ENCODE measurements at places on chromosomes 7 and 10. TPM values are rescaled to one million over a fixed set of nuclear protein-coding genes. Genes with fewer than 3 reads are reported as not detected.

DNA sequence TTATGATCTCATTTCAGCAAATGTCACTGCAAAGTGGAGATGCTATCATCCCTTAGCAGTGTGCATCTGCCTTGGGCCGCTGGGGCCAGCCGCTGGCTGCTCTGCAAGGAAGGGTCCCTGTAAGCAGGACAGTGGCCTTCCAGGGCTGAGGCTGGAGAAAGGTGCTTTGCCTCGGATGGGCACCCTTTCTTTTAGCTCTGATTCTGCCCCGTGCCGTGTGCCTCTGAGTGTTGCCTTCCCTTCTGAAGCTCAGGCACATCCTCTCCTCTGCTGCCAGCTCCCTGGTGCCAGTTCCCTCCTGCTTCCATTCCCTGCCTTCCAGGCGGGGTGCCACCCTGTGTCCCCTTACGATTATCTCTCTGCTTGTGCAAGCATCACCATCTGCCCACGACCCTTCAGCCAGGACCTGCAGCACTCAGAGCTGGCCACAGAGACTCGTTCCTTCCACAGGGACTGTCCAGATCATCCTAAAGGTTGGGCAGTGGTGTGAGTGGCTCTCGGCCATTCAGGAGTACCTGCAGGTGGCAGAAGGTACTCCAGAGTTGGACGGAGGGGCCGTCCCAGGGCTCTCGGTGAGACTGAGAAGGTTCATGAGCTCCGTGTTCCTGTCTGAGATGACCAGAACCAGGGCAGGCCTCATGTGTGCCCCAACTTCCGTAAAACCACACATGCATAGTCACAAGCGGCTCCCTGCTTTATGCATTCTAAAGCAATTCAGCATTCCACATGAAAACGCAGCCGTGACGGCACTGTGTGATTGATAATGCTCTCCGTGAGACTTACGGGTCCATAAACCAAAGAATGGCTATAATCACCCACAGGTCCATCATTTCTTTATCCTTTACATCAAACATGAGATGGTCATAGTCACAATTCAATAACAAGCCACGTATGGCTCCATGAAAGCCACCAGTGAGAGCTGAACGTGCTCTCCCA lies 371.4 kb downstream of the DNAJB6 start:
- DNase-seq, result no peak
- H3K4me3 ChIP-seq, result no peak overlapping the region
- H3K4me1 ChIP-seq, result no peaks in the 10 kb centered on the region
- H3K36me3 ChIP-seq, result no peaks in the 10 kb centered on the region
- H3K27ac ChIP-seq, result no peak overlapping the region
- H3K27me3 ChIP-seq, result no peaks in the 10 kb centered on the region

DNA sequence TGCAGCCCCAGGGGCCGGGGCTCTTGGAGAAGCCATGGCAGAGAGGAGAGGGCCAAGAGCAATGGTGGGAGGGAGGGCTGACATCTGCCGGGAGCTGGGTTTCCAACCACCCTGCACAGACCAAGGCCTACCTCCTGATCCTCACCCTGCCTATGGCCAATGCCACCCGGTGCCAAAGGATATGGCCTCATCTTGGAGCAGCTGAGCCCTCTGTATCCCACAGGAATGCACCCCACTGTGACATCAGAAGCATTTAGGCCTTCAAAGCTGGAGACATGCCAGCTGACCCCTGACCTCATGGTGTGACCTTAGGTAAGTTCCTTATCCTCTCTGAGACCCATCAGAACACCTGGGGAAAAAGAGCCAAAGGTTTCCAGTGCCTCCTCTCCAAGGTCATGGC lies 113.6 kb upstream of the ZMIZ1 start:
- no peak overlapping the region for H3K27ac ChIP-seq
- DNase-seq, result no peak
- no peaks in the 10 kb centered on the region for H3K4me1 ChIP-seq
- no peaks in the 10 kb centered on the region for H3K36me3 ChIP-seq
- no peak overlapping the region for H3K4me3 ChIP-seq

The FGFR2 gene
- total RNA-seq, result 19.0 TPM

DNA sequence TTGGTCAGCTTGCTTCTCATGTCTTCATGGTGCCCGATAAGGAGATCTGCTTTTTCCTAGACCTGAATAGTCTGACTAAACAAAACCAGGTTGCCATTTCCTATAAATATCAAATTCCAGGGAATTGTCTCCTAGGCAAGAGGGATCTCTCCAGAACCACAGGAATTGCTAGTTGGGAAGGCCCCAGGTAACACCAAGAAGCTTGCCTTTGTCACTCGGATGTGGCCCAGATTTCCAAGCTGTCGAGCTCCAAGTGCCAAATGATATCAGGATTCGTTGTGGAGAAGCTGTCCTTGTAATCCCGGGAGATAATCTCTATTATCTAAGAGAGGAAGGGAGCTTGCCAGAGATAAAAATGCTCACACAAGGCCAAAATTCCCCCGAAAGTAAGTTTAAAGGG lies 1288.5 kb upstream of the AUTS2 start:
- H3K4me1 ChIP-seq, result no peaks in the 10 kb centered on the region
- no peaks in the 10 kb centered on the region for H3K27me3 ChIP-seq
- no peaks in the 10 kb centered on the region for H3K36me3 ChIP-seq
- DNase-seq, result no peak

- no peak overlapping the region for H3K27ac ChIP-seq
- H3K27me3 ChIP-seq, result no peaks in the 10 kb centered on the region
- H3K4me3 ChIP-seq, result no peak overlapping the region
Measured at GRCh38 chr7:123715198-123715597, 33.6 kb downstream of the WASL start.

- H3K36me3 ChIP-seq, result no peaks in the 10 kb centered on the region
- no peak overlapping the region for H3K4me3 ChIP-seq
- no peak overlapping the region for H3K27ac ChIP-seq
- no peaks in the 10 kb centered on the region for H3K27me3 ChIP-seq
Measured at GRCh38 chr10:108562105-108562504, 1361.2 kb downstream of the XPNPEP1 start.

DNA sequence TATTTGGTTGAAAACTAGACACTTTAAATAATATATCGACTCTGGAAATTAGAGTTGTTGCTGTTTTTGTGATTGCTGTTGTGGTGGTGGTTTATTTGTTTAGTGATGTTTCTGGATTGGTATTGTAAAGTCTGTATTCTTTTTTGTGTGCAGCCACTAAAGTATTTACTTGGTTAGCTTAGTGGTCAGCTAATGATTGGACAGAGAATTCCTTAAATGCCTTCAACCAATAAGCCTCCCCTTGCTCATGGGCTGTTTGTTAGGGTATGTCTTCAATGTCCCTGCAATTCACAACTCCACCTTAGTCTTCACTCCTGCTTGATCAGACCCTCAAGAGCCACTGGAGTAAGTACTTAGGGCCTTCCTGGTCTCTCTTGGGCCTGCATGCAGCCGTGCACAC lies 71.0 kb downstream of the PAXIP1 start:
- DNase-seq, result no peak
- no peaks in the 10 kb centered on the region for H3K36me3 ChIP-seq
- no peak overlapping the region for H3K4me3 ChIP-seq
- H3K27me3 ChIP-seq, result no peaks in the 10 kb centered on the region
- no peak overlapping the region for H3K27ac ChIP-seq

DNA sequence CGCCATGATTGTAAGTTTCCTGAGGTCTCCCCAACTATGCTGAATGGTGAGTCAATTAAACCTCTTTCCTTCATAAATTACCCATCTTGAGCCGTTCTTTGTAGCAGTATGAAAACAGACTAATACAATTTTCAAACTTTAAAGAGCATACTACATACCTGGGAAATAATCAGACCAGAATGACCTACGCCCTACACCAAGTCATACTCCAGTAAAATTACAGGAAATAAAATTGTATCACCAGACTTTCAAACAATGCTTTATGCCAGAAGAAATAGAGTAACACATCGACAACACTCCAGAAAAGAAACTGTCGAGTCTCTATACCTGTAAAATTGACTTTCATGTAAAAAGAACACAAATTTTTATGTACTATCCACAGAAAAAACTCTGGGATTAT lies 18.7 kb downstream of the RSU1 start:
- DNase-seq, result no peak
- H3K4me1 ChIP-seq, result no peaks in the 10 kb centered on the region
- H3K4me3 ChIP-seq, result no peak overlapping the region
- no peaks in the 10 kb centered on the region for H3K27me3 ChIP-seq

GRCh38 chr7:98913612-98914011 lies 35.3 kb downstream of the TRRAP start:
- no peaks in the 10 kb centered on the region for H3K27me3 ChIP-seq
- H3K4me1 ChIP-seq, result no peaks in the 10 kb centered on the region
- no peak overlapping the region for H3K4me3 ChIP-seq
- no peak overlapping the region for H3K27ac ChIP-seq
- H3K36me3 ChIP-seq, result peaks cover 87% of the 10 kb centered on the region

DNA sequence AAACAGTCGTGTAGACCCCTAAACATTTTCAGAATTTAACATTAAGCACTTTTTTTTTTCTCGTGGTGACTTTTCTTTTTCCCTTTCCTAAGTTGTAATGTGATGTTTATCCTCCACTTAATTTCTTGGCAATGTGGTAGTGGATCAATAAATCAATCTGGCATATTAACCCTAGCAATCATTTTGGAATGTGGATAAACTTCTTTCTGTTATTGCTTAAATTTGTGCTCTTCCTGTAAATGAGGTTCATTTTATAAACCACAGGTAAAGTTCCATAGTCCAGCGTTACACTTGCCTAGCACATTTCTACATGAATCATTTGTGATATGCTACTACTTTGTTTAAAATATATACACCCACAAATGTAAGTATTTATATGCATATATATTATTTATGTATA lies 247.4 kb upstream of the ETV1 start:
- no peak overlapping the region for H3K27ac ChIP-seq
- no peak overlapping the region for H3K4me3 ChIP-seq
- no peaks in the 10 kb centered on the region for H3K27me3 ChIP-seq

The CYP26C1 gene
- not detected for total RNA-seq

DNA sequence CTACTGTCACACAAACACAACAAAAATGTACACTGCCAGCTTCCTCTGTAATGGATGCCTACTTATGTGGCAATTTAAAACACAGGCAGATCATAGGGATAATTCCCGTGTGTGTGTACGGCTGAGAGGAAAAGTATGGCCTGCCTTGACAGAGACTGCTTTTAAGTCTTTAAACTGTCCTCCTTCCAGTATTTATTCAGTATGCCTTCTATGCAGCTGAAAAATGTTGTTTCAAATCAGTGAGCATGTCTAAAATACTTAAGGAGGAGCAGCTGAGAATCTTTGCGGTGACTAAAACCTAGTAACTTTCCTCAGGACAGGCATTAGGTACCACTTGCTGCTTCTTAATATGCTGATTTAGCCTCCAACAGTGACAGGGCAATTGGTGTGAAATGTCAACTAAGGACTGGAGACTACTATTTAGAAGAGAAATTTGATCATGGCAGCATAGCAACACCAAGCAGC lies 126.3 kb downstream of the CACNA2D1 start:
- DNase-seq, result no peak
- H3K4me3 ChIP-seq, result no peak overlapping the region
- no peaks in the 10 kb centered on the region for H3K27me3 ChIP-seq
- H3K4me1 ChIP-seq, result peaks cover 35% of the 10 kb centered on the region

DNA sequence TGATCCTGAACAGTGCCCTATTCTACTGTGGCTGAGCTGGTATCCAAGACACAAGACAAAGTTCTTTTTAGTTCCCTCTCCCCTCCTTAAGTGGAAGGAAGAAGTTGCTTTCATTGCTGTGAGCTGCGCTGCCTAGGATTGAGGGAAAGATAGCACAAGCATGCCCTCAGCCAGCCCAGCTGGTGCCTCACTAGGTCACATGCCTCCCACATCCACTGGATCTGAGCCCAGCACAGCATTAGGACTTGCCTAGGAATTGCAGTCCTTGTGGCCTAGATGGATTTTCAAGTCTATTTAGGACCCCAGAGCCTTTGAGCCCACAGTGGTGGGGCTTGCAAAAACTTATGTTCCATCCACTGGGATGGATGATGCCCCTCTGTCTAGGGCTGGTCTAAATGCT lies 214.2 kb downstream of the ZNF248 start:
- H3K36me3 ChIP-seq, result no peaks in the 10 kb centered on the region
- DNase-seq, result no peak
- no peak overlapping the region for H3K27ac ChIP-seq
- H3K27me3 ChIP-seq, result no peaks in the 10 kb centered on the region
- no peaks in the 10 kb centered on the region for H3K4me1 ChIP-seq
- H3K4me3 ChIP-seq, result no peak overlapping the region

The GALNT17 gene
- total RNA-seq, result 0.82 TPM

The SPDYE2 gene
- not detected for total RNA-seq

GRCh38 chr7:148304456-148304855 lies 286.1 kb upstream of the C7orf33 start:
- H3K4me1 ChIP-seq, result peaks cover 11% of the 10 kb centered on the region
- H3K4me3 ChIP-seq, result no peak overlapping the region
- H3K36me3 ChIP-seq, result no peaks in the 10 kb centered on the region
- DNase-seq, result no peak
- H3K27ac ChIP-seq, result no peak overlapping the region
- H3K27me3 ChIP-seq, result no peaks in the 10 kb centered on the region

- no peaks in the 10 kb centered on the region for H3K4me1 ChIP-seq
- H3K27me3 ChIP-seq, result no peaks in the 10 kb centered on the region
- DNase-seq, result no peak
Measured at GRCh38 chr7:99011706-99012404, 132.1 kb downstream of the SMURF1 start.

The SPDYE5 gene
- total RNA-seq, result not detected

GRCh38 chr10:100100651-100101184 lies 19.0 kb upstream of the CPN1 start:
- H3K4me1 ChIP-seq, result no peaks in the 10 kb centered on the region
- H3K27me3 ChIP-seq, result no peaks in the 10 kb centered on the region
- H3K4me3 ChIP-seq, result no peak overlapping the region
- no peak for DNase-seq
- no peaks in the 10 kb centered on the region for H3K36me3 ChIP-seq
- H3K27ac ChIP-seq, result no peak overlapping the region

GRCh38 chr10:97858001-97858439 lies 8.4 kb downstream of the GOLGA7B start:
- no peaks in the 10 kb centered on the region for H3K36me3 ChIP-seq
- H3K27me3 ChIP-seq, result no peaks in the 10 kb centered on the region
- no peaks in the 10 kb centered on the region for H3K4me1 ChIP-seq
- no peak overlapping the region for H3K4me3 ChIP-seq
- H3K27ac ChIP-seq, result no peak overlapping the region

DNA sequence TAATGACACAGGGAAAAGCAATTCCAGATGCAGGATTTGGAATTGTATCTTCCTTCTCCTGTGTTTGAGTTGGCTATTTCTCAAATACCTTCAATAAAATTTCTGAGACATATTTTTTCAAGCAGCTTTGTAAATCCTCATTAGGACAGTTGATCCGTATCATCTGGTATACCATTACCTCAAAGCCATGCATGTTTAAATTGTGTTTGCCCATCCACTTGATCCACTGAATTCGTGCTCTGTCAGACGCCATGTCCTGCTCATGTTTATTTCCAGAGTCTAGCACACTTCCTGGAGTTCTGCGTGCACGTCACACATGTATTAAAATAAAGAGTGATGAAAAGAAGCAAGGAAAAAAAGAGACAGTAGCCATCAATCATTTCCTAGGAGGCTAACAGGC lies 141.8 kb upstream of the CDC14C start:
- no peaks in the 10 kb centered on the region for H3K4me1 ChIP-seq
- no peak overlapping the region for H3K27ac ChIP-seq
- H3K4me3 ChIP-seq, result no peak overlapping the region
- DNase-seq, result no peak
- no peaks in the 10 kb centered on the region for H3K36me3 ChIP-seq

Data from right atrium auricular region (tissue), 2 donors.